Thoracic aorta (tissue), 2 donors: ENCODE measurements at places on chromosomes 4 and X. TPM values are rescaled to one million over a fixed set of nuclear protein-coding genes. Genes with fewer than 3 reads are reported as not detected.

Gene AMTN
- total RNA-seq, result not detected

Gene MRFAP1L1
- total RNA-seq, result 62.6 TPM

- DNase-seq, result no peak
Measured at GRCh38 chrX:72027024-72027913, 104.4 kb downstream of the RTL5 start.

DNA sequence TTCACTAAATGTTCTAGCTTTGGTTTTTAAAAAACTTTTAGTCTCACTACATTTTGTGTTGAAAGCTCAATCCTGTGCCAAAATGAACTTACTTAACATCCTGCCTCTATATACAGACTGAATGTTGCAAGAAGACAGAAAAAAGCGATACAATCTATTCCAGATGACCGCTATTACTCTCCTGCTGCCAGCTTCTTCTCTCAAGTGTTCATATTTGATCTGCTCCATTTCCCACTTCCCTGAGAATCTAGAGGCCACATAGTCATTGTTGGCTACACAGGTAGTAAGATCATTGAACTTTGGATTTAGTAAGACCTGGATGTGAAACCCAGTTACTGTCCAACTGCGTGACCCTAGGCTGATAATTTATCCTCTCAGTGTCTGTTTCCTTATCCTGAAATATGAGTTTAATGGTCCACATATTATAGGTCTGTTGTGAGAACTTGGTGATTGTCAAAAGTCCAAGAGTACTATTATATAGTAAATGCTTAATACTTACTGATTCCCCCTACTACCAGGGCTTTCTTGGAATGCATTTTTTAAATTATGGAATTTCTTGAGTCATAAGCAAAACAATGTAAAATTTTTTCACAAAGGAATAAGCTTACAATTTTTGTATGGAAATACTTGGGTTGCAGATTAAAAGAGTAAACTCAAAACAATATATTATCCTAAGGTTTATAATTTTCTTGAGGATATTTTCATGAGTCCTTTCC is 976.8 kb upstream of the ADGRL3 start:
- no peak for DNase-seq

DNA sequence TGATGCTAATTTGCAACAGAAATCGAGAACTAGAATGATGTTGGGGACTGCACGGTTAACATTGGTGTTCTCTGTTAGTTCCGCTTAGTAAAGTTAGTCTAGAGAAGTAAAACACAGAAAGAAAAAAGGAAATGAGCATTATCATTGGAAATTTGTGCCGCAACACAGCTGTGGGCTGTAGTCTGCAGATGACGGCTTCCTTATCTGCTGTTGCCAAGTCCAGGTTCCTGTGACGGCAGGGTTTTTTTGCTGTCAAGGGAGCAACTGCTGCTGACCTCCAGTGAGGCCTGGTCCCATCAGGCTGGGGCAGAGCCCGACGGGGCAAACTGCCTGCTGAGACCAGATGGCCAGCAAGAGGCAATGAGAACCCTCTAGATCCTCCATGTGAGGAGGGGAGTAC is 38.9 kb upstream of the PHEX start:
- no peak for DNase-seq
